Effector memory CD4-positive, alpha-beta T cell (primary cell): ENCODE measurements at places on chromosomes 2 and 18.

DNA sequence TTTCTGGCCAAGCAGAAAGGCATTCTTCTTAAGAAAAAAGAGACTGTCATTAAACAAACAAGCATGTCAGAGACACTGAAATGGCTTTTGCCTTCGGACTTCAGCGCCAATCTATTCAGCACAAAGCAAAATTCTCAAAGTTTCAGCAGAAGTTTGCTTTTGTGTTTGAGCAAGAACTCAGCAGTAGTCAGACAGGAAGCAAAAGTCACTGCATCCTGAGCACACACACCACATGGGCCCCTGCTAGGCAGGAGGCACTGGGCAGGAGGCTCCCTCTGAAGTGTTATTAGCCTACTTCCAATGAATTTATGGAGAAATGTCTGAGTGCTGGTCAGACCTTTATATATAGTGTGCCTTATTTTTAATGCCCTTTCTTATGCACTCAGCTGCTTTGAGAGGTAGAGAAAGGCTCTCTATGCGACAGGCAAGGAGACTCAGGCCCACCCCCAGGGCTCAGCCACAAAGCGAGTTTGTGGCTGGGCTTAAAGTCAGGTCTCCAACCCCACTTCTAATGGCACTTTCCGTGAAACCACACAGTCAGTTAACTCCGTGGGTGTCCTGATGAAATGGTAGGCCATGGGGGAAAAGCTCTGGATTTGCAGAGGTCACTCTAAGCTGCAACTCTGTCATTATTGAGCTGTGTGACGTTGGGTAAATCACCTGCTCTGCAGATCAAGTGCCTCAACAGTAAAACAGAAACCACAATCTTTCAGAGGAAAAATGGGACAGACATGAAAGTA is 161.0 kb upstream of the TMEM200C start:
- no peak for DNase-seq

- DNase-seq: no peak
Observed at GRCh38 chr2:46202987-46203386, 94.2 kb upstream of the EPAS1 start.

DNA sequence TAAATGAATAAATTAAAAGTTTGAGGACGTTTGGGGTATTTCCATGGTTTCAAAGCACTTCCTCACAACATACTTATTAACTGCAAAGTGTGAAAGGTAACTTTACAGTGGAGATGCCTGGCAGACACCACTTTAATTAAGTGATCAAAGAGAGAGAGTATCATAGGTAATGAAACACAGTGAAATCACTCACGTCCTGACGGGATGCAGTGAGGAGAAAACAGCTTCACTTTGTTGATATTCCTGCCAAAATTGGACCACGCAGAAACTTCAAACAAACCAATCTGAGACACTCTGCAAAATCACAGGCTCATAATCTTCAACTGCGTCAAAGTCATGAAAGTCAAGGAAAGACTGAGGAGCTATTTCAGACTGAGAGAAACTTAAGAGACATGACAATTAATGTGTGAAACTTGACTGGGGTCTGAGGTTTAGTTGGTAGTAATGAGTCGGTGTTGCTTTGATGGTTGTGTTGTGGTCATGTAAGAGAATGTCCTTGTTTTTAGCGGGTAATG is 66.0 kb upstream of the ITGB6 start:
- DNase-seq: no peak

GRCh38 chr2:157596992-157597681 is 31.5 kb downstream of the ACVR1C start:
- DNase-seq: no peak

- no peak for DNase-seq
Observed at GRCh38 chr2:60853531-60853930, 27.8 kb upstream of the REL start.
